ENCODE measurements at places on chromosomes 7 and 10. TPM values are rescaled to one million over a fixed set of nuclear protein-coding genes. Genes with fewer than 3 reads are reported as not detected.

MCM10 gene
- 6.3 TPM for total RNA-seq

CYP26C1 gene
- total RNA-seq, result 1.9 TPM

DDC gene
- total RNA-seq, result 0.17 TPM

CACNA2D1 gene
- total RNA-seq, result 20.6 TPM

HECTD2 gene
- total RNA-seq, result 8.5 TPM

CUEDC2 gene
- total RNA-seq, result 51.2 TPM

SH2D4B gene
- total RNA-seq, result 0.34 TPM

LRRD1 gene
- under 0.01 TPM for total RNA-seq

All from dermis blood vessel endothelial cell (primary cell).